Prostate gland (tissue), 2 donors: ENCODE measurements at places on chromosomes 11 and 22. TPM values are rescaled to one million over a fixed set of nuclear protein-coding genes. Genes with fewer than 3 reads are reported as not detected.

- H3K4me1 ChIP-seq: no peaks in the 10 kb centered on the region
- H3K4me3 ChIP-seq: no peak overlapping the region
- DNase-seq: no peak
- no peaks in the 10 kb centered on the region for H3K36me3 ChIP-seq
- no peaks in the 10 kb centered on the region for H3K27me3 ChIP-seq
- no peak overlapping the region for H3K27ac ChIP-seq
Measured at GRCh38 chr11:92393218-92393617, 168.6 kb downstream of the FAT3 start.

- no peak overlapping the region for H3K4me3 ChIP-seq
- no peak overlapping the region for H3K27ac ChIP-seq
- H3K36me3 ChIP-seq: no peaks in the 10 kb centered on the region
- H3K27me3 ChIP-seq: no peaks in the 10 kb centered on the region
Measured at GRCh38 chr11:19259487-19260345, 19.0 kb upstream of the E2F8 start.

DNA sequence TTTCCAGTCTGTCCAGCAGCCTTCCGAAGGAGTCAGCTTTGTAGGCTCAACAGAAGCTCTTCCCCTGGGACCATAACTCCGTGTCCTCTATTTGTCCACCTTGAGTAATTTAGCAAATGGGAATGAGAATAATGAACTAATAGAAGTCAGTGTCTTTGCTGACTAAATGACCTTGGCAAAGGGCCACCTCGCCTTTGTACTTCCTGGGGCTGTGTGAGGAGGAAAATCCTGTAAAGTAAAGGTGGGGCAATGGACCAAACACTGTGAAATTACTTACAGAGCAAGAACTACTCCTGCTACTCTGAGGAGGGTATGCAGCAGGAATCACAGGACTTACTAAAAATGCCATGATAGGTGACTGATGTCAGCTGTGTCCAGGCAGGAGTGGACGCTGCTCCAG is 36.2 kb upstream of the CSNK2A3 start:
- H3K36me3 ChIP-seq: no peaks in the 10 kb centered on the region
- no peak for DNase-seq
- H3K27ac ChIP-seq: no peak overlapping the region
- H3K4me1 ChIP-seq: no peaks in the 10 kb centered on the region

Gene CYTH4
- total RNA-seq: 5.5 TPM

DNA sequence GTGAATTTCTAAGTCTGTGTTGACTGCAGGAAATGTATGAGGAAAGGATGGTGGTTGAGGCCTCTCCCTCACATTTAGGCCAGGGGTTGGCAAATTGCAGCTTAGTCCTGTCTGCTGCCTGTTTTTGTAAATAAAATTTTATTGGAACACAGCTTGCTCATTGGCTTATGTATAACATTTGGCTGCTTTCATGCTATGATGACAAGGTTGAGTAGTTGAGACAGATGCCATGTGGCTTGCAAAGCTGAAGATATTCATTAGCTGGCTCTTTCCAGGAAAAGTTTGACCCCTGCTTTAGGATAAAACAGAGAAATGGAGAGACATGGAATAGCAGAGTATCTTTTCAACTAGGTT is 46.2 kb downstream of the BCR start:
- peaks cover 7% of the 10 kb centered on the region for H3K4me1 ChIP-seq
- H3K27me3 ChIP-seq: no peaks in the 10 kb centered on the region
- H3K36me3 ChIP-seq: no peaks in the 10 kb centered on the region

- H3K36me3 ChIP-seq: no peaks in the 10 kb centered on the region
- H3K4me3 ChIP-seq: peak overlapping the region; percentile 87
- DNase-seq: no peak
- H3K27me3 ChIP-seq: no peaks in the 10 kb centered on the region
- peaks cover 11% of the 10 kb centered on the region for H3K4me1 ChIP-seq
- H3K27ac ChIP-seq: peak overlapping the region; percentile 100
Measured at GRCh38 chr22:46064228-46064965, 85.9 kb upstream of the PPARA start.

DNA sequence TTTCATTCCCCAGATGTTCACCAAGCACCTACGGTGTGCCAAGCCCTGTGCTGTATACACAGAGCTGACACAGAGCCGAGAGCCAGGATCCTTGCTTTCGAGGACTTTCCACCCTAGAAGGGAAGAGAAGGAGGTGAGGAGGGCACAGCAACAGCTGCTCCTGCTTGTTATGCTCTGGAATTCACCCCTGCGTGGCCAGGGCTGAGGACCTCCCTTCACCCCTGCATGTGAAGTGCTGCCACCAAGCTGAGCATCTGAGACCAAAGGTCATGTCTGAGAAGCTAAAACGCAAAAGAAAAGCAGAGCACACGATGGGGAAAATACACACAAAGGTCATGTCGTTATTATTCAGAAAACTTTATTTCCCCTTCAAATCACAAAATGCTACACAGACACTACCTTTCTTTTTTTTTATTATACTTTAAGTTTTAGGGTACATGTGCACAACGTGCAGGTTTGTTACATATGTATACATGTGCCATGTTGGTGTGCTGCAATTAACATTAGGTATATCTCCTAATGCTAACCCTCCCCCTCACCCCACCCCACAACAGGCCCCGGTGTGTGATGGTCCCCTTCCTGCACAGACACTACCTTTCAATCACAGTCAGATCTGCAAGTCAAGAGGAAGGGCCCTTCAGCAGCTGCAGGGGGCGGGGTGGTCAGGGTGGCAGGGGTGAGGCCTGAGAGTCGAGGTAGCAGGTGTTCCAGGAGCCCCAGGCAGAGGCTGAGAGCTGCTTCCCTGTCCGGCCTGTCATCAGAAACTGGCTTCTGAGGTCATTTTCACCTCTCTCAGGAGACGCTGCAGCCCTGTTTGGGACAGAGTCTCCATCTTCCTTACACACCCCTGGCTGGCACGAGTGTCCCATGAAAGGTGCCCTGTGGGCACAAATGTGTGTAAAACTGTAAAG is 40.1 kb upstream of the PRR5 start:
- no peaks in the 10 kb centered on the region for H3K4me1 ChIP-seq
- no peak overlapping the region for H3K4me3 ChIP-seq
- H3K36me3 ChIP-seq: no peaks in the 10 kb centered on the region
- DNase-seq: no peak
- H3K27me3 ChIP-seq: no peaks in the 10 kb centered on the region
- no peak overlapping the region for H3K27ac ChIP-seq

Gene FXYD2
- 0.87 TPM for total RNA-seq

Gene APOL2
- total RNA-seq: 35.2 TPM

GRCh38 chr22:35589071-35589755 is 27.9 kb downstream of the MB start:
- H3K4me3 ChIP-seq: no peak overlapping the region
- peaks cover 7% of the 10 kb centered on the region for H3K4me1 ChIP-seq
- H3K27me3 ChIP-seq: no peaks in the 10 kb centered on the region
- H3K27ac ChIP-seq: no peak overlapping the region
- DNase-seq: no peak

DNA sequence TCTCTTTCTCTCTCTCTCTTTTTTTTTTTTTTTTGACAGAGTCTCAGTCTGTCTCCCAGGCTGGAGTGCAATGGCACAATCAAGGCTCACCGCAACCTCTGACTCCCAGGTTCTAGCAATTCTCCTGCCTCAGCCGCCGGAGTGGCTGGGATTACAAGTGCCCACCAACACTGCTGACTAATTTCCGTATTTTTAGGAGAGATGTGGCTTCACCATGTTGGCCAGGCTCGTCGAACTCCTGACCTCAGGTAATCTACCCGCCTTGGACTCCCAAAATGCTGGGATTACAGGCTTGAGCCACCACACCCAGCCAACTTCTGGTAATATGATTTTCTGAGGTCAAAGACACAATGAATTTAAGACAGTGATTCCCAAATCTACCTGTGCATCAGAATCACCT is 659.8 kb upstream of the CCDC90B start:
- DNase-seq: no peak
- H3K4me3 ChIP-seq: no peak overlapping the region
- no peaks in the 10 kb centered on the region for H3K27me3 ChIP-seq

Gene TNNT3
- total RNA-seq: 4.5 TPM

DNA sequence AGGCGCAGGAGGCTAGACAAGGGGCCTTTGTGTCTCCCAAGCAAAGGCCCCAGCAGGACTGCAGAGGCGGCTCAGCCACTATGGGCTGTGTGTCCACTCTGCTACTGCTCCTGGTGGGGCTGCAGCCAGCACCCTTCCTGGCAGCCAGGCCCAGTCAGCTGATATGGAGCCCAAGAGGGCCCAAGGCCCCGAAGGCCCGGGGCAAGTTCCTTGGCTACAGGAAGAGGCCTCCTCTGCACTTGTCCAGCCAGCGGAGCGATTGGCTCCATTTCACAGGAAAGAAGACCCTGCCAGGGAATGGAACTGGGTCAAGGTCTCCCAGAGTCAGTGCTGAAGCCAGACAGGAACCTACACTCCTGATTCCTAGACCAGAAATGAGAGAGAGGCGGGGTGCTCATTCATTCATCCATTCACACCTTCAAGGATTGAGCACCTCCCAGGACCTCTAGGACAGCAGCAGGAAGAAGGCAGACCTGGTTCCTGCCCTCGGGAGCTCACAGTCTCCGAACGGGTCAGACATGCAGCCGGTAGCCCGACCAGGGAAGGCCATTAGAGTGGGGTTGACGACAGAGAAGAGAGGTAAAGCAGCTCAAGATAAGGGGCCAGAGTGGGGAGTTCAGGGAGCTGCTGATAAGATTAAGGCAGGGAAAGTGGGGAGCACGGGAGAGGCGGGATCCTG is 811 bp upstream of the P2RY2 start:
- H3K27me3 ChIP-seq: no peaks in the 10 kb centered on the region
- no peaks in the 10 kb centered on the region for H3K4me1 ChIP-seq
- H3K4me3 ChIP-seq: no peak overlapping the region
- H3K36me3 ChIP-seq: no peaks in the 10 kb centered on the region

Gene SLC1A2
- 0.82 TPM for total RNA-seq

Gene OR8K1
- total RNA-seq: not detected

GRCh38 chr22:18996376-18996900 is 60.3 kb upstream of the PRODH start:
- DNase-seq: no peak
- no peak overlapping the region for H3K4me3 ChIP-seq
- H3K36me3 ChIP-seq: no peaks in the 10 kb centered on the region
- no peaks in the 10 kb centered on the region for H3K4me1 ChIP-seq
- H3K27ac ChIP-seq: no peak overlapping the region

DNA sequence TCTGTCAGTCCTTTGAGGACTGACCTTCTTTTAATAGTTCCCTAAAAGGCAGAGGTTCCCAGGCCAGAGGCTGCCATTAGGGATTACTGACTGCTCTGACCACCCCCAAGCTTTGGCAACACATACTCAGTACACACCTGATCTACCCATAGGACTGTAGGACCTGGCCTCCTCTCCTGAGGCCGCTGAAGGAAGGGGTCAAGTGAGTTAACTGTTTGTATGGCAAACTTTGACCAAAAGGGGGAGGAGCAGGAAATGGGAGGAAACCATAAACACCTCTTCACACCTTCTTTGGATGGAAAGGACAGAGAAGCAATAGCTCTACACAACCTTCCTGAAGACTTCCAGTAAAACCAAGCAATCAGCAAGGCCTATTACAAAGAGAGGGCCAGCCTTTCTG is 104.0 kb downstream of the APOL5 start:
- no peaks in the 10 kb centered on the region for H3K36me3 ChIP-seq
- H3K27ac ChIP-seq: no peak overlapping the region
- H3K27me3 ChIP-seq: no peaks in the 10 kb centered on the region
- no peak for DNase-seq
- no peak overlapping the region for H3K4me3 ChIP-seq

Gene KRTAP5-7
- not detected for total RNA-seq

DNA sequence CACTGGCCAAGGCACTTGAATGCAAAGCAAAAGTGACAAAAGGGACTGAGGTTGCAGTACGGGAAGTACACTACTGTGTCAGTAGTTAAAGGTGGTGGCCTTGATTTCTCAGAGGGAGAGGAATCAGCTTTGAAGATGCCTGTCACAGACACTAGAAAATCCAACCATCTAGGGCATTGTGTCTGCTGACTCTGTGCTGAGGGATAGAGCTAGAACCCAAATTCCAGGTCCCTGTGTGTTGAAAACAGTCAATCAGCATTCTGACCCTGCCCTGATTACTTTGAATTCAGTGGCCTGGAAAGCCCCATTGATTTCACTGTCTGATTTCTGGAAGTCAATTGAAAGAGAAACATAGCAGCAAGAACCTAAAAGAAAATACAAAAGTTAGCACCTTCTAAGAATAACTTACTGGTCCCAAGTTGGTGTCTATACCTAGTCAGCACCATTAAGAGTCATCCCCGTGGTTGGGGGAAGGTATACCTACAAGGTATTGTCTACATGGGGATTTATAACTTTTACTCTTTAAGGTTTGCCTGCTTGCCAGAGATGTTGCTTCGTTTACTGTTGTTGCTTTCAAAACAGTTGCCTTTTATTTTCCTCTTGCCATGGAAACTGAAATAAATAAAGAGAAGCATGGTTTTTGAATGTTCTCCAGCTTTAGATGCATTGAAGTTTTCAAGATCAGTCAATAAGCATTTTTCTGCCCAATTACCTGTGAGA is 97.3 kb downstream of the PDHX start:
- no peaks in the 10 kb centered on the region for H3K27me3 ChIP-seq
- no peak for DNase-seq
- H3K4me1 ChIP-seq: no peaks in the 10 kb centered on the region
- H3K4me3 ChIP-seq: no peak overlapping the region
- no peak overlapping the region for H3K27ac ChIP-seq
- no peaks in the 10 kb centered on the region for H3K36me3 ChIP-seq

Gene XBP1
- total RNA-seq: 200 TPM

- H3K4me3 ChIP-seq: no peak overlapping the region
- DNase-seq: no peak
- no peak overlapping the region for H3K27ac ChIP-seq
- no peaks in the 10 kb centered on the region for H3K4me1 ChIP-seq
Measured at GRCh38 chr11:79663017-79663416, 222.2 kb upstream of the TENM4 start.

GRCh38 chr11:22775248-22775647 is 54.4 kb downstream of the SVIP start:
- DNase-seq: no peak
- H3K27me3 ChIP-seq: no peaks in the 10 kb centered on the region

DNA sequence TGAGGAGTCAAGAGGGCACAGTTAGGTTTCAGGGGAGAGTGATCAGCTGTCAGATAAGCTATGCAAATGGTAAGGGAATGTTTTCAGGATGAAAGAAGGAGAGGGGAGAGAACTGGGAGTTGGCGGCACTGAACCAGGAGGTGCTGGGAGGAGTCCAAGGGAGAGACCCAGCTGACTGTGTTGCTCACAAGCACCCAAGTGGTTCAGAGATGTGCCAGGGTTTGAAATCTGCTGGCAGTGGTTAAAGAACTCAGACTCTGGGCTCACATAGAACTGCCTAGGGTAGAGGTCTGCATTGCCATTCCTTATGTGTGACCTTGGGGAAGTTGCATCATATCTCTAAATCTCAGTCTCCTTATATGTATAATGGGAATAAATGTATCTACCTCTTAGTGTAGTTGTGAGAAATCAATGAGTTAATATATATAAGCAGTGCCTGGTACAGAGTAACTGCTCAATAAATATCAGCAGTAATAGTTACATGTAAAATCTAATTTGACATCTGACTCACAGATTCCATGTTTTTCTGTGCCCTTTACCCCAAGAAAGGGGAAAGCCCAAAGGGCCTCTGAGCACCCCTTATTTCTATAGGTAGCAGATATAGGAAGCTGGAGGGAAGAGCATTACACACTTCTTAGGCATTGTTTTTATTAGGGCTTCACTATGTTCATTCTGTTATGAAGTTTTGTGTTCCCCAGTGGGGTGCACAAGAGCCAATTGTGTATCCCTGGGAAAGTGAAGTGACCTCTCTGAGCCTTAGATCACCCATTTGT is 66.9 kb upstream of the SESN3 start:
- H3K4me3 ChIP-seq: no peak overlapping the region
- DNase-seq: no peak
- H3K36me3 ChIP-seq: no peaks in the 10 kb centered on the region
- H3K27ac ChIP-seq: no peak overlapping the region
- no peaks in the 10 kb centered on the region for H3K27me3 ChIP-seq
